ENCODE measurements at places on chromosomes 1 and 21.

DNA sequence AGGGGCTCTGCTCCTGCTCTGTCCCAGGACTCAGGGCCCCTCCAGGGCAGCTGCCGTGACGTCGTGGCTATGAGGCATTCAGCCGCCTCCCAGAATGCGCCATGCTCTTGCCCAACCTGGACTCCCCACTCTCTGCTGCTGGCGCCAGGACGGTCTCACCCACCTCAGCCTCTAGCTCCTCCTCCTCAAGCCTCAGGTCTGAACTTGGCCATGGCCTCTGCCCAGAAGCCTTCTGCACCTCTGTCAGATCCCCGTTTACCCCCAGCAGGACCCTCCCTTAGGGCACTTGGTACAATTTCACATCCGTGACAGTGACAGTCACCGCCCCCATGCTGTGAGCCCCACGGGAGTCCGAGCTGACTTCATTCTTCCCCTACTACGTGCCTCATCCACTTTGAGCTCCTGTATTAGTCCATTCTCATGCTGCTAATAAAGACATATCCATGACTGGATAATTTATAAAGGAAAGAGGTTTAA is 4.9 kb downstream of the CSTB start:
- peaks cover 24% of the 10 kb centered on the region for H3K36me3 ChIP-seq
- H3K27me3 ChIP-seq, result no peaks in the 10 kb centered on the region
- no peak overlapping the region for H3K4me3 ChIP-seq
- peak overlapping the region; percentile 63 for H3K27ac ChIP-seq
- DNase-seq, result no peak

GRCh38 chr21:41459884-41460534 is 34.0 kb downstream of the MX1 start:
- H3K27me3 ChIP-seq, result no peaks in the 10 kb centered on the region
- H3K36me3 ChIP-seq, result peaks cover 22% of the 10 kb centered on the region
- no peak for DNase-seq
- H3K4me3 ChIP-seq, result no peak overlapping the region
- peaks cover 24% of the 10 kb centered on the region for H3K4me1 ChIP-seq

DNA sequence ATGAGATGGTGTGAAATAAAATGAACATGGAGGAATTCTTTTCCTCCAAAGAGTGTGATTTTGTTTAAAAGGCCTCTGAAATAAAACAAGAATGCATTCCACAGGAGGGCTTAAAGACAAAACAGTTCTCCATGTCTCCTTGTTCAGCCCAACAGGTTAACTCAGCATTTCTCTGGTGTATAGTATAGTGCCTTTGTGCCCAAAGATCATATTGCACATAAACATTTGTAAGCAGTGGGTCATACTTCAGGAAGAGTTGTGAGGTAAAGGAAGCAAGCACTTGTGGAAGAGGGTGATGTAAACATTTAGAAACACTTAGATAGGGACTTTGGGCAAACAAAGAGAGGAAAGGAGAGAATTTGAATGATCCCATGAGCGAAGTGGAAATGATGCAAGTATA is 433.9 kb downstream of the SIPA1L2 start:
- no peak overlapping the region for H3K27ac ChIP-seq
- H3K4me3 ChIP-seq, result no peak overlapping the region
- DNase-seq, result no peak
- no peaks in the 10 kb centered on the region for H3K27me3 ChIP-seq
- H3K4me1 ChIP-seq, result no peaks in the 10 kb centered on the region
- no peaks in the 10 kb centered on the region for H3K36me3 ChIP-seq

DNA sequence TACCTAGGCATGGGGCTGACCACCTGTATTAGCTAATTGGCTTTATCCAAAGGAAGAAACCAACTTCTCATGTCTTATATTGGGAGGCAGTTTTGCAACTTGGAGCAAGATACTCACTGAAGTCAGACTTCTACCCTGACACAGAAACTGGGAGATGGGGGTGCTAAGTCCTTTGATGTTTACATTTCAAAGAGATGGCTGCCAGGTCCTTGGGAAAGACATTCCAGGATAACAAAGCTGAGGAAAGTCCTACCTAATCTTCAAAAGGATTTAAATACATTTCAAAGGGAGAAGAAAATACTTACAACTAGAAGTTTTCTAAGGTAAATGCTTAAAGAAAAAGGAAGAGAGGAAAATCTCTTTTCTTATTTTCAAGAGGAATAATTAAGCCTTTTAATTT is 62.1 kb downstream of the FH start:
- no peak overlapping the region for H3K27ac ChIP-seq
- no peaks in the 10 kb centered on the region for H3K36me3 ChIP-seq
- peaks cover 14% of the 10 kb centered on the region for H3K27me3 ChIP-seq
- no peak for DNase-seq
- no peaks in the 10 kb centered on the region for H3K4me1 ChIP-seq

GRCh38 chr1:196650403-196650802 is 1.4 kb upstream of the CFH start:
- H3K27me3 ChIP-seq, result no peaks in the 10 kb centered on the region
- no peak overlapping the region for H3K4me3 ChIP-seq
- DNase-seq, result no peak
- H3K4me1 ChIP-seq, result no peaks in the 10 kb centered on the region
- H3K36me3 ChIP-seq, result no peaks in the 10 kb centered on the region

GRCh38 chr21:14690886-14691285 is 144.8 kb upstream of the SAMSN1 start:
- no peak for DNase-seq
- no peaks in the 10 kb centered on the region for H3K27me3 ChIP-seq
- no peak overlapping the region for H3K4me3 ChIP-seq
- H3K36me3 ChIP-seq, result peaks cover 29% of the 10 kb centered on the region
- peak overlapping the region; percentile 90 for H3K27ac ChIP-seq
- peaks cover 52% of the 10 kb centered on the region for H3K4me1 ChIP-seq

GRCh38 chr1:14791654-14792053 is 193.2 kb downstream of the KAZN start:
- no peaks in the 10 kb centered on the region for H3K36me3 ChIP-seq
- DNase-seq, result no peak
- H3K27me3 ChIP-seq, result no peaks in the 10 kb centered on the region
- no peak overlapping the region for H3K4me3 ChIP-seq
- H3K27ac ChIP-seq, result no peak overlapping the region

GRCh38 chr1:224203243-224204016 is 20.4 kb downstream of the DEGS1 start:
- H3K27ac ChIP-seq, result peak overlapping the region; percentile 42
- H3K36me3 ChIP-seq, result peaks cover 6% of the 10 kb centered on the region
- no peaks in the 10 kb centered on the region for H3K27me3 ChIP-seq
- DNase-seq, result peak; percentile 69
- peak overlapping the region; percentile 67 for H3K4me3 ChIP-seq

DNA sequence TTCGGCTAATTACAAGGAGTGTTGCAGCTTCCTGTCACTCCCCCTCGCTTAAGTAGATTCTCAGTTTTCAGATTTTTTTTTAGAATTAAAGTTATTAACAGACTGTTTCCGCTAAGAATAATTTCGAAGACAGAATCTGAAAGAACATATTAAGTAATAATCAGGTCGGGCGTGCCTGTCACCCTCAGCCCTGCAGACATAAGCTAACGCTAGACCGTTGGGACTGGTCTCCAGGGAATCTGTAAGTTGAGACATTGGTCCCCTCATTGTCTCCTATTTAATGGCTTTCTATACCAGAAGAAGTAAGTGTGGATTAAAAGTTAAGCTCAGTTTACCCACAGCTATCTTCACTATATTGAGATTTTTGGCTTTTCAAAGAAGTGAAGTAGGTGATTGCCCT is 14.5 kb downstream of the NMNAT1 start:
- peaks cover 14% of the 10 kb centered on the region for H3K4me1 ChIP-seq
- no peak for DNase-seq
- H3K4me3 ChIP-seq, result no peak overlapping the region
- no peak overlapping the region for H3K27ac ChIP-seq
- no peaks in the 10 kb centered on the region for H3K27me3 ChIP-seq

DNA sequence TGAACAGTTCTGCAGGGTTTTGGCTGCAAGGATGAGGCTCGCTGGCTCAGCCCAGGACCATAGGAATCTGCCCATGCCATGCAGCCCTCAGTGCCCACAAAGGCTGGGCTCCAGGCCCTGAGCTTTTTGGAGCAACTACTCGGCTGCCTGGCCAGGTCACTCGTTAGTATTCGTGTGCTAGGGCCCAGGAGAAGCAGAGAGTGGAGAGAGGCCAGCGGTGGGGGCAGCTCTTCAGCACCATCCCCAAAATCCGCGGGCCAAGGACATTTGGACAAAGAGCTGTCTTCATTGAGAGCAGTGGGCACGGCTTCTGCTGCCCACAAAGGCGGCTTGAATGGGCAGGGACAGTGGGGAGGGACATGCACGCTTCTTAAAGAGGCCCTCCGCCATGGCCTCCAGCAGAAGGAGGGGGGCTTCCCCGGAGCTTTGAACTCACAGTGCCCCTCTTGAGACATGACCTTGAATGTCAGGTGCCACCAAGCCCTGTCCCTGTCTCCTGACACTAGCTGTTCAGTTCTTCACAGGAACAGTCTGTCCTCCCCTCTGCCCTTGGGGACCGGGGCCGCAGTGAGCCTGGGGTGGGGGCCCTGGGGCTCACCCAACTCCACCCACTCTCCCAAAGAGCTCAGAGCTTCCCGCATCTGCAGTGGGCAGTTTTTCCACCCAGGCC is 106.1 kb upstream of the ARHGEF16 start:
- peaks cover 2% of the 10 kb centered on the region for H3K36me3 ChIP-seq
- H3K4me1 ChIP-seq, result peaks cover 3% of the 10 kb centered on the region
- no peak overlapping the region for H3K4me3 ChIP-seq
- peak overlapping the region; percentile 37 for H3K27ac ChIP-seq

DNA sequence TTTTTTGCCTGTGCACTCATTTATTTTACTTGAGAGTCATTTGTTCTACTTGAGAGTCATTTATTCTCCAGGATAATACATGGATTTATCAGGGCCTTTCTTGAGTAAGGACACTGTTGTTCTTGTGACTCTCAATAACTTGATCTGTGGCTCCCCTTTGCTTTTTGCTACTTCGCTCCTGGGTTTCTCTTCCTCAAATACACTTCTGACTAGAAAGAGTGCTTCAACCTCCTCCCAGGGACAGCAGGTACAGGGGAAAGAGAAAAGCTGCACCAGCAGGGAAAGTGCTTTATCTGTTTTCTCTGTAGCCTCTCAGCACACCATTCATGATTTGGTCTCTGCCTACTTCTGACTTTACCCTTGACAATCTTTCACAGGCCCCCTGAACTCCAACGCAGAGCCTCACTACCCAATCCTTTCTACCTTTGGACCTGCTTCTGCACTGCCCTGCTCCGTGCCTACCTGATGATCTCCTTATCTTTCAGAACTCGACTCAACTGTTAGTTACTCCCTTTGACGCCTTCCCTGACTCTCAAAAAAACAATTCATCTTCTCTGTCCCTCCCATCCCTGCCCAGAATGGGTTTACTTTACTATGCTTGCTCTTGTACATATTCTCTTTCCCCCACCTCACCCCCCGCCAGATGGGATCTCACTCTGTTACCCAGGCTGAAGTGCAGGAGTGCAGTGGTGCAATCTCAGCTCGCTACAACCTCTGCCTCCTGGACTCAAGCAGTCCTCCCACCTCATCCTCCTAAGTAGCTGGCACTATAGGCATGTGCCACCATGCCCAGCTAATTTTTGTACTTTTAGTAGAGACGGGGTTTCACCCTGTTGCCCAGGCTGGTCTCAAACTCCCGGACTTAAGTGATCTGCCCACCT is 15.6 kb upstream of the PIGM start:
- H3K27me3 ChIP-seq, result peaks cover 22% of the 10 kb centered on the region
- peaks cover 15% of the 10 kb centered on the region for H3K4me1 ChIP-seq
- H3K36me3 ChIP-seq, result no peaks in the 10 kb centered on the region
- H3K27ac ChIP-seq, result peak overlapping the region; percentile 65

DNA sequence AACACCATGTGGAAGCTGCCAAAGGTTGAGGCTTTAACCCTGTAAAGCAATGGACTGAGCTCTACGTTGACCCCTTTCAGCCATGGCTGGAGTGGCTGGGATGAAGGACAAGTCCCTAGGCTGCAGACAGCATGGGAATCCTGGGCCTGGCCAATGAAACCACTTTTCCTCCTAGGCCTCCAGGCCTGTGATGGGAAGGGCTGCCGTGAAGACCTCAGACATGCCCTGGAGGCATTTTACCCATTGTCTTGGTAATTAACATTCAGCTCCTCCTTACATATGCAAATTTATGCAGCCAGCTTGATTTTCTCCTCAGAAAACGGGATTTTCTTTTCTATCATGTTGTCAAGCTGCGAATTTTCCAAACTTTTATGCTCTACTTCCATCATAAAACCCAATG is 214.5 kb downstream of the RGS7 start:
- H3K4me1 ChIP-seq, result no peaks in the 10 kb centered on the region
- H3K4me3 ChIP-seq, result no peak overlapping the region
- no peaks in the 10 kb centered on the region for H3K27me3 ChIP-seq
- H3K36me3 ChIP-seq, result no peaks in the 10 kb centered on the region
- H3K27ac ChIP-seq, result no peak overlapping the region

DNA sequence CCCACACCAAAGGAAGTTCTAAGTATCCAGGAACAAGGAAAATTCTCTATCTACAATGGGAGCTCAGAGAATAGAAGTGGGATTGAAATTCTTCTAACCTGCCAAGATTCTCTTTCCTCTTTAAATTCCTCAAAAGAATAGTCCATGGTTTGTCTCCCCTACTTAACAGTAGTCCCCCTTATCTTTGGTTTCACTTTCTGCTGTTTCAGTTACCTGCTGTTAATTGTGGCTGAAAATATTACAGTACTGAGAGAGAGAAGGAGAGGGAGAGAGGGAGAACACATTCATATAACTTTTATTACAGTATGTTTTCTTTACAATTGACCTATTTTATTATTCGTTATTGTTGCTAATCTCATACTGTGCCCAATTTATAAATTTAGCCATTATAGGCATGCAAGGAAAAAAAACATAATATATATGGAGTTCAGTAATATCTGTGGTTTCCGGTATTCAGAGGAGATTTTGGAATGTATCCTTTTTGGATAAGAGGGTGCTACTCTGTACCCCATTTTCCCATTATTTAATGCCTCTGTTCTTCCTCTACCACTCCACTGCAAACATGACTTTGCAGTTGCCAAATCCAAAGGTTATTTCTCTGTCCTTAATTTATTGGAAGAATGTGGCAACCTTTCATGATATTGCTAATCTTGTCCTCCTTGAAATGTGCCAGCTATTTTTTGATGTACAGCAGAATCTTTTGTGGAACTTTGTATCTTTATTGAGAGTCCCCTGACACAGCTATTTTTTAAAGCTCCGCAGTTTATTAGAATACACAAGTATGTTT is 68.0 kb downstream of the USP25 start:
- peaks cover 24% of the 10 kb centered on the region for H3K36me3 ChIP-seq
- no peak overlapping the region for H3K27ac ChIP-seq
- DNase-seq, result no peak
- no peak overlapping the region for H3K4me3 ChIP-seq
- H3K4me1 ChIP-seq, result peaks cover 16% of the 10 kb centered on the region

- peaks cover 42% of the 10 kb centered on the region for H3K4me1 ChIP-seq
- DNase-seq, result no peak
- H3K27me3 ChIP-seq, result no peaks in the 10 kb centered on the region
- H3K27ac ChIP-seq, result peak overlapping the region; percentile 81
- peak overlapping the region; percentile 52 for H3K4me3 ChIP-seq
These were observed 86.1 kb upstream of the ZNF326 start for GRCh38 chr1:89908672-89909436.
